CD4-positive, CD25-positive, alpha-beta regulatory T cell (primary cell): ENCODE measurements at places on chromosomes 2 and 18. TPM values are rescaled to one million over a fixed set of nuclear protein-coding genes. Genes with fewer than 3 reads are reported as not detected.
A peak's percentile ranks its signal among the peaks of the same experiment; 100 is the strongest.

- DNase-seq, result peak; percentile 17
- no peak overlapping the region for H3K27ac ChIP-seq
- H3K4me1 ChIP-seq, result no peaks in the 10 kb centered on the region
- no peak overlapping the region for H3K4me3 ChIP-seq
Observed at GRCh38 chr2:23312996-23313606, 71.9 kb upstream of the KLHL29 start.

GRCh38 chr2:124805060-124805459 is 780.0 kb downstream of the CNTNAP5 start:
- no peaks in the 10 kb centered on the region for H3K27me3 ChIP-seq
- H3K27ac ChIP-seq, result no peak overlapping the region
- H3K4me3 ChIP-seq, result no peak overlapping the region
- no peak for DNase-seq
- no peaks in the 10 kb centered on the region for H3K4me1 ChIP-seq

DNA sequence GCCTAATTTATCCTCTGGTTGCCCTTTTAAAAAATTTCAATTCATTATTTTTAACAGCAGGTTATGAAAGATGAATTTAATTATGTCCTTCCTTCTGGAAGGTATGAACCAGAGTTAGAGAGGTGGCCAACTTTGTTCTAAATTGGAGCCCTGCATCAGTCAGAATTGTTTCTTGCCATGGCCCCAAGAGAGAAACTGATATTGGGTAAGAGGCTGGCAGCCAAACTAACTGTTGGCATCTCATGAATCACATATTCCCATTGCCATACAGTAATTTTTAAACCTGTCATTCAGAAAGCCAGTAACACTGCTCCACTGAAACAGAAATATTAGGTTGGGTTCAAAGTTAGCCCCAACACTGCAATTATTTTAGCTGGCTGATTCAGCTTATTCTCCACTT is 67.4 kb downstream of the SMAD2 start:
- H3K4me1 ChIP-seq, result no peaks in the 10 kb centered on the region
- H3K36me3 ChIP-seq, result peaks cover 62% of the 10 kb centered on the region
- no peaks in the 10 kb centered on the region for H3K27me3 ChIP-seq

DNA sequence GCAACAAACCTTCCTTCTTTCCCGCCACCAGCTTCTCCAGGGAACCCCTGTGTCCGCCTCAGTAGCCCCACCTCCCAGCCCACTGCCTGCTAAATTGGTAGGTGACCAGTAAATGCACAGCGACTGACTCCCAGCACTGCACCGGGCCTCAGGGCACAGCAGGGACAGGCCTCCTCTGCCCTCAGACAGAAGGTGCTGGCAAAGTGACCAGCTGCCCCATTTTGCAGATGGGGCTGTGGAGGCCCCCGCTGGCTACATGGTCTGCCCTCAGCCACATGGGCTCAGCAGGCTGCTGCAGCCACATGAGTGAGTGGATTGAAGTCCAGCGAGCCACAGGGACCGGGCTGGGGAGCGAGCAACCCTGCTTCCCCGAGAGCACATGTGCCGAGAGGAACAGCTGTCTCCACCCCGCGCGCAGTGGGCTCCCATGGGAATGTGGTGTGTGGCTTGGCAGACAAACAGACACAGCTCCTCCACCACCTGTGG is 7.8 kb upstream of the NPPC start:
- H3K27me3 ChIP-seq, result no peaks in the 10 kb centered on the region
- H3K27ac ChIP-seq, result no peak overlapping the region
- H3K4me1 ChIP-seq, result no peaks in the 10 kb centered on the region
- no peak overlapping the region for H3K4me3 ChIP-seq
- DNase-seq, result no peak

DNA sequence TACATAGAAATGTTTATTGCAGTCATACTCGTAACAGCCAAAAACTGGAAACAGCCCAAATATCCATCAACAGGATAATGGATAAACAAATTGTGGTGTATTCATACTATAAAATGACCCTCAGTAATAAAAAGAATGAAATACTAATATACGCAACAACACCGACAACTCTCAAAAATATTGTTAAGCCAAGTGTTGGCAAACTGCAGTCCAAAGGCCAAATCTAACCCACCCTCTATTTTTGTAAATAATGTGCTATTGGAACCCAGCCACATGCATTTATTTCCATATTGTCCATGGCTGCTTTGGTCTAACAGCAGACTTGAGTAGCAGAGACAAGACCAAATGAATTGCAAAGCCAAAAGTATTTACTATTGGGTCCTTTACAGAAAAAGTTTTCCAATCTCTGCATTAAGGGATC is 151.0 kb downstream of the MREG start:
- no peak overlapping the region for H3K27ac ChIP-seq
- H3K27me3 ChIP-seq, result no peaks in the 10 kb centered on the region
- H3K4me1 ChIP-seq, result no peaks in the 10 kb centered on the region
- no peaks in the 10 kb centered on the region for H3K36me3 ChIP-seq

Gene SERPINB13
- total RNA-seq, result not detected

Gene RTP5
- total RNA-seq, result 0.44 TPM

Gene NLRC4
- not detected for total RNA-seq

Gene SLC25A52
- total RNA-seq, result not detected

Gene CREG2
- 2.2 TPM for total RNA-seq
